ENCODE measurements at places on chromosomes 11 and 22.

GRCh38 chr22:47205081-47205491 lies 442.6 kb downstream of the TBC1D22A start:
- no peak for DNase-seq

DNA sequence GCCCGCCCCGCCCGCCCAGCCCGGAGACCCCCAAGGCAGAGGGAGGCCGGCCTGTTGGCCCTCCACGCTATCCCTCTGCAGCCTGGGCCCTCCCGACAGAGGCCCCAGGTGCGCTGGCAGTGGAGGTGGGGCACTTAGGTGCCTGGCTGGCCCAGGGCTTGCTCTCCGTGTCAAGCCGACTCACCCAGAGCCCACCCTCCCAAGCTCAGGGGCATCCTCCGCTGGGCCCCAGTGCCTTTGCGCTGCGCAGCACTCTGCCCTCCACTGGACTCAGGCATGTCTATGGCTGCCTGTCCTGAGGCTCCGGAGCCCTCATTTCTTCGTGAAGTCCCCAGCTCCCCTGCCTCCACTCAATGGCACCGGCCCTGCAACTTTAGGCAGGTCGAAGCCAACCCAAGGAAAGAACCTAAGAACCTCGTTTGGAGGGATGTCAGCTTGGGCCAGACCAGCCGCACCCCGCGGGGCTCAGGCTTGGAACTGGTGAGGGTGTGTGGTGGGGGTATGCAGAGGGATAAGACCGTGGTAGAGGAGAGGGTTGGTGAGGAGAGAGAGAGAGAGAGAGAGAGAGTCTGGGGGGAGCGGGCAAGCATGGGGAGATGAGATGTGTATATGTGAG lies 6.1 kb downstream of the SMIM45 start:
- no peak for DNase-seq

- DNase-seq, result no peak
These were observed 82.4 kb upstream of the BIRC3 start for GRCh38 chr11:102234779-102235439.

- peak; percentile 35 for DNase-seq
These were observed 31.5 kb upstream of the CYB5R3 start for GRCh38 chr22:42680648-42681047.

DNA sequence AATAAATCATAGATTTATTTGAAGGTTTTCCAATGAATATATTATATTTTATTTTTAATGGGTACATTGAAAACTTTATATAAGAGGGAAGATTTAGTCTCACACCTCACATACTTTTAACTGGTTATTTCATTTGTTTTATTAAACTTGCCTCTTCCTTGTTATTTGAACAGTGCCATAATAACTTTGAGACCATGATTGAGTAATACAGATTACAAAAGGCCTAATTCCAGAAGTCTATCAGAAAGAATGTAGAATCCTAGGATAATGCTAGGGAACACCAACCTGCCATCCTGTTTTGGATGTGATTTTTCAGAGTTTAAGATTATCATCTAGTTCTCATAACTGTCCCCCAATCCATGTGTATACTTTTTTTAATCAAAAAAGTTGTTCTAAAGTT lies 102.7 kb upstream of the BIRC3 start:
- no peak for DNase-seq

Measured in Kasumi-1 (cell line).